ENCODE measurements at places on chromosomes 2 and 18.

DNA sequence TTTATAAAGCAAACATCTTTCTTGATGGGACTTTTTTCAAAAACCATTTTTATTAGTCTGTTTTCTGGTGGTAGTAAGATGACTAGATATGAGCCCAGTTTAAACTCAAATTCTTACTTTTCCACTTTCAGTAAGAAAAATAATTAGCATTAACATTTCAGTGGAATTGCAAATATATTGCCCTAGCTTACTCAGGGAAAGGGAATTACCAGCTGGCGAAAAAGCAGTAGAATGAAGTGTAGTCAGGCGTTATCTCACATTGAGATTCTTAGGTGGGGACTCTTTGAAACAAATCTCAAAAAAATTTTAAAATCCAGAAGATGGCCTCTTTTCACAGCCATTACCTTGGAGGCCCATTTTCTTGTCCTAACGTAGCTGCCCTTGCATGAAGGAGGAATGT, 65.8 kb downstream of the CRIM1 start:
- DNase-seq = no peak

DNA sequence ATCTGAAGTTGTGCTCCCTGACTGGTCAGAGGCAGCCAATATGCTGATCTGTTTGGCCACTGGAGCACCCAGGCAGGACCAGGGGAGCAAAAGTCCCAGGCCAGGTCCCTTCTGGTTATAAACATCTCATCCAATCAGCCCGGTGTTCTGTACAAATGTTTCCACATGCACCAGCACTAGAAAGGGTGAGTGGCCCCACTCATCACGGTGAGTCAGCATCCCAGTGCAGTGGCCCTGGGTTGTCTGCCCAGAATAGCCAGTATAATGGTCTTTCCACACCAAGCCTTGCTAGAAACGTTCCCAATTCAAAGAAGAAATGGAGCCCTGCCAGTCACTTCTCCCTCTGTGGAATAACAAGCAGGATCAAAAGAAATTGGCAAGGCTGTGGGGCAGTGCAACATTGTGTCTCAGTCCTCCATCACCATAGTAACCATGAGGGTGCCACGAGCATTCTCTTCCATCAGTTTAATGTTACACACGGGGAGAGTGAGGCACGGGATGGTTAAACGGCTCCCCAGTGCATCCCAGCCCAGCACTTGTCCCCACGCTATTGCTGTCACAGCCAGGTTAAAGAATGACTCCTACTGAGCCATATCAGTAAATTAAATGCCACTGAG, 174.9 kb downstream of the SEPTIN10 start:
- no peak for DNase-seq

DNA sequence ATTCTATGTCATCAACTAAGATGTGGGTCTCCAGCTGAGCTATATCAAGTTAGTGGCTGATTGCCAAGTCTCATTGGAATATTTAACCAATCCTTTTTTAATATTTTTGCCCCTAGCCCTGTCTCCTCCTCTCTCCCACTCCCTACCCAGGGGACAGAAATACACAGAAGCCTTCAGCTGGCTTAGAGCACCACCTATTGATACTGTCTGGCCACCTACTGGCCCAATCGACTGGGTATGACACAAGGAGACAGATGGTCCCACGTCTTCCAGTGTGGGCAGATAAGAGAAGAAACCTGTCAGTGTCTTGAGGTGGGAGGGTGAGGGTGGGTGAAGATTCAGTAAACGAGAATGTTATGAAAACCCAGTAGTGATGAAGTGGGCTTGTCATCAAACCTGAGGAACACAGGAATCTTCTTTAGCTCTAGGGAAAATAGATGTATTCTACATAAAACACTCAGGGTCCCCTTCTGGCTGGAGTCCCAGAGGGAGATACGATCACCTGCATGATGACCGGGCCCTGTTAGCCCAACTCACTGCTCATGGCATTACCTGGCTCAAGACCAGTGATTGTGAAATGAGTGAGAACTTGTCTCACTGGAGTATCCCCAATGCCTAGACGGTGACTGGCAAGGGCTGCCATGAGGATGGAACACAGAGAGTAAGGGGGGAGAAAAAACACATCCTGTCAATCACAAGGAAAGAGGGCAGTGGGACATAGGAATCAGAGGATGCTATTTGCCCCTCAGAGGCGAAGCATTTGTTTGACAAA, 26.7 kb downstream of the POLR1A start:
- DNase-seq = peak; percentile 7

GRCh38 chr2:74267068-74267467, 68.7 kb downstream of the MTHFD2 start:
- no peak for DNase-seq

DNA sequence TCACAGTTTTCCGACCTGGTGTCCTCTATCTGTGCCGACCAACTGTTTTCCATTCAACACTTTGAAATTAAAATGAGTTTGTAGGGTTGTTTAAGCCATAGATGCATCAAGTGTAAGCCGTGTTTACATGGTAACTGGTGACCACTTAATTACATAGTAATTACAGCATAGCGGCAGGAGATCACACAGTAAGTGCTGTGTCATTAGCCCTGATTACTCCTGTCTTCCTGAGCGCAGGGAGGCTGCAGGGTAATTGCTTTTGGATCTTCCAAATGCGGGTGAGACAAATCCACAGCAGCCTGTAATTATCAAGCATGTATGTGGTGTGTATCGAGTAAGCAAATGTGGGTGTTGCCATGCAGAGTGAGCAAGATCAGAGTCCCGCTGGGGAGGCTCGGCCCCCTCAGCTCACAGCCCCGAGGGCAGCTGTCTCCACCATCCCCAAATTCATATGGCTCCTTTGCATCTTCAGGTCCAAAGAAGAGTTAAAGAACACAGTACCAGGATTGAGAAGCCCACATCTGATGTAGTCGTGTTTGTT, 71.5 kb upstream of the HDAC4 start:
- no peak for DNase-seq

DNA sequence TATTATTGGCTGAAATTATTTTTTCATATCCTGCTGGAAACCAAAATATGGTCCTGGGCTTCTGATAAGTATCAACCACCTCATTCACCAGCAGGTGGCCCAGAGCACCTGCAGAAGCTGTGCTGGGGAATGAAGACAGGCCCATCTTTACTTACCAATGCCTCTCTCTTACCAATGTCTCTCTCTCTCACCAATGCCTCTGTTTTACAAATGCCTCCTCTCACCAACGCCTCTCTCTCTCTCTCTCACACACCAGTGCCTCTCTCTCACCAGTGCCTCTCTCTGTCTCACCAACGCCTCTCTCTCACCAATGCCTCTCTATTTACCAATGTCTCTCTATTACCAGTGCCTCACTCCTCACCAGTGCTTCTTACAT, 2.3 kb upstream of the MAL start:
- DNase-seq = peak; percentile 19

DNA sequence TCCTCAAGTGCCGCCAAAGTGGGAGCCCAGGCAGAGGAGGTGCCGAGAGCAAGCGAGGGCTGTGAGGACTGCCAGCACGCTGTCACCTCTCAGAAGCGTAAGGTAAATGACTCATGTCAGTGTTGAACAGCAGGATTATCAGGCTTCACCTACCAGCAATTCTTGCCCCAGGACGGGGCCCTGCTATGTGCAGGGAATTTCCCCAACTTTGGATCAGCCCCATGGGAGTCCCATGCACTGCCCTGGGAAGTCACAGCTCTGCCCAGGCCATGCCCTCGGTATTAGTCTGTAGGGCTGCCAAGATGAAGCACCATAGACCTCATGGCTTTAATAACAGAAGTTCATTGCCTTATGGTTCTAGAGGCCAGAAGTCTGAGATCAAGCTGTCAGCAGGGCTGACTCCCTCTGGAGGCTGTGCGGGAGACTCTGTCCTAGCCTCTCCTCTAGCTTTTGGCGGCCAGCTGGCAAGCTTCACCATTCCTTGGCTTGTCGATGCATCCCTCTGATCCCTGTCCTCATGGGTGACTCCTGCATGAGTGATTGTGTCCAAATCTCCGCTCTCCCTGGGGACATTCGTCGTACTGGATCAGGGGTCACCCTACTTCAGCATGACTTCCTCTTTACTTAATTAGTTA, 55.9 kb downstream of the TRPM8 start:
- no peak for DNase-seq

DNA sequence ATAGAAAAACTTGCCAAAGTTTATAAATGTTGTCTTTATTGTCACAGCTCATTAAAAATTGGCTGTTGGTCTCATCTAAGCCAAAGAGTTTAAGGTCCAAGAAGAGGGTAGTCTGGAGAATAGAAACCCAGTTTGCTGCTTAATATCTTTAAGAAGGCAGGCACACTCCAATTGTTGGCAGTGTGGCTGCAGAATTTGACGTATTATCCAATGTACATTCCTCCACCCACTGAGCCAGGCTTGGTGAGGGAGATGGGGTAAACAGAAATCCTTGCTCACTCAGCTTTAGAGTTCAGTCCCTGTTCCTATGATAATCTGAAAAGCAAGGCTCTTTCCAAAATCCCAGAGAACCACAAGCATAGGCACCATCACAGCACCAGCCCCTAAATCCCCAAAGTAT, 10.7 kb upstream of the ADD2 start:
- no peak for DNase-seq

- DNase-seq = no peak
Measured at GRCh38 chr2:1140389-1141003, 189.8 kb downstream of the SNTG2 start.

GRCh38 chr2:98886066-98886554, 49.9 kb downstream of the CRACDL start:
- DNase-seq = no peak

DNA sequence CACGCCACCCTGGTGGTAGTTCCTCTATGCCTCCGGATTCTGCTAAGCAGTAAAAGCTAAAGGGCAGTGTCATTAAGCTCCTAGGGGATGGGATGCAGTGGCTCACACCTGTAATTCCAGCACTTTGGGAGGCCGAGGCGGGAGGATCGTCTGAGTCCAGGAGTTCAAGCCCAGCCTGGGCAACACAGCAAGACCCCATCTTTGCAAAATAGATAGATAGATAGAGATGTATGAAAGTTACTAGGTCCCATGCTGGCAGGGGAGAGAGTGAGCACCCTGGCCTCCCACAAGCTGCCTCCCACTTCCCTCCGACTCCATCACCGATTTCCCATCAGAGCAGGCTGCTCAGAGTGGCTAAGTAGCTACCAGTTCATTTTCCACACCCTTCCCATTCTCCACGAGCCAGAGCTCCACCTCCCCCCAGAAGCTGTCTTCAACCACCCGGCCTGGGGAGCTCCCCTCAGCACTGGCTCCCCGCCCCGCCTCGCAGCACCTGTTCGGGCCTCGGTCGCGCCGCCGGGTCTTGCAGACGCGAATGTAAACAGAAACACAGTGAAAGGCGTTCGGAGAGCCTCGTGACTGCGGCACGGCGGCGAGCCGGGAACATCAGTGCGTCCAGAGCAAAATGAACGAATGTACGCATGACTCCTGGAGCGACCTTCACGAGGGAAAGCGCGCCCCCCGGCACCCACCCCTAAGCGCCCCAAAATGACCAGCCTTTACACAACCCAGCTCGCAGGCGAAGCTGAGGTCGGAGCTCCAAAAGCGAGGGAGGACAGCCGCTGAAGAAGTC, 598 bp upstream of the CEP68 start:
- peak; percentile 24 for DNase-seq

DNA sequence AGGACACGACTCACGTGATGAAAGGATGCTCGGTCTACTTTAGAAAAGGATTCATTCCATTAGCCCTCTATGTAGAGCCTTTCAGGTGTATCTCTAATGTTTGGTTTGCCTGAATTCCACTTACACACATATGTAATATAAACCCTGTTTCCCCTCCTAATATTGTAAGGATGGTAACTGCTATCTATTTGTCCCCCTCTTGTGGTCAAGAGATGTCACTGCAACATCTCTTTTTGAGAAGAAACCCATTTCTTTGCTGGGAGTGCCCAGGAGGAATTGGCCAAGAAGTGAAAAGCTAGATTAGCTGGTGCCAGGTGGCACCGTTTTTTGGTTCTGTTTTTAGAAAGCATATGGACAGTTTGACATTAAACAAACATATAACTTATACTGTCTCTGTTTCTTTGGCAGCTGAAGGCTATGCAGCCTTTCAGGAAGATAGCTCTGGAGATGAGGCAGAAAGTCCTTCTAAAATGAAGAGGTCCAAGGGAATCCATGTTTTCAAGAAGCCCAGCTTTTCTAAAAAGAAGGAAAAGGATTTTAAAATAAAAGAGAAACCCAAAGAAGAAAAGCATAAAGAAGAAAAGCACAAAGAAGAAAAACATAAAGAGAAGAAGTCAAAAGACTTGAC, 41.2 kb downstream of the RALBP1 start:
- no peak for DNase-seq

DNA sequence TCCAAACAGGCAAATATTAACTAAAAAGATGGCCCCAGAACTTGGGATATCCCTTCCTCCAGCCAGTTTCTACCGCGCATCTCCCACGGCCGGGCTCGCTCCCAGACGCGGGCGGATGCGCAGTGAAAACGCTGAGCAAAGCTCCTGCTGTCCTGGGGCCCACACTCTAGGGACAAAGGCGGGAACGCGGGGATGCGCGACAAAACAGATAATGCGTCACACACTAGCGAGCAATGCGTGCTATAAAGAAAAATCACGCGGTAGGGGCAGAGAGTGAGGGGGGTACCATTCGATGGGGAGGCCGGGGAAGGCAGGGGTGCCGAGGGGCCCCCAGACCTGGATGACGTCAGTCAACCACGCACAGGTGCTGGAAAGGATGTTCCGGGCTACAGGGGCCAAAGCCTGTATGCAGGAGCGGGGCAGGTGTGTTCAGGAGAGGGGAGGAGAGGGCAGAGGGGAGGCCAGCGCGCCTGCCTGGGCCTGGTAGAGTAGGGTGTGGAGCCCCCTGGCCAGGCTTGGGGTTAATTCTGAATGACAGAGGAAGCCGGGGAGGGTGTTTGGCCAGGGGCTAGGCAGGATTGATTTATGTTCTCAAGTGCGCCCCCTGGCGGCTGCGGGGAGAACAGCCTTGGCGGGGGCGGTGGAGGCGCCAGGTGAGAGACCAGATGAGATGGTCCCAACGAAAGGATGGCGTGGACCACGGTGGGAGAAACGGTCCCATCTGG, 14.9 kb upstream of the ITM2C start:
- DNase-seq = peak; percentile 29

DNA sequence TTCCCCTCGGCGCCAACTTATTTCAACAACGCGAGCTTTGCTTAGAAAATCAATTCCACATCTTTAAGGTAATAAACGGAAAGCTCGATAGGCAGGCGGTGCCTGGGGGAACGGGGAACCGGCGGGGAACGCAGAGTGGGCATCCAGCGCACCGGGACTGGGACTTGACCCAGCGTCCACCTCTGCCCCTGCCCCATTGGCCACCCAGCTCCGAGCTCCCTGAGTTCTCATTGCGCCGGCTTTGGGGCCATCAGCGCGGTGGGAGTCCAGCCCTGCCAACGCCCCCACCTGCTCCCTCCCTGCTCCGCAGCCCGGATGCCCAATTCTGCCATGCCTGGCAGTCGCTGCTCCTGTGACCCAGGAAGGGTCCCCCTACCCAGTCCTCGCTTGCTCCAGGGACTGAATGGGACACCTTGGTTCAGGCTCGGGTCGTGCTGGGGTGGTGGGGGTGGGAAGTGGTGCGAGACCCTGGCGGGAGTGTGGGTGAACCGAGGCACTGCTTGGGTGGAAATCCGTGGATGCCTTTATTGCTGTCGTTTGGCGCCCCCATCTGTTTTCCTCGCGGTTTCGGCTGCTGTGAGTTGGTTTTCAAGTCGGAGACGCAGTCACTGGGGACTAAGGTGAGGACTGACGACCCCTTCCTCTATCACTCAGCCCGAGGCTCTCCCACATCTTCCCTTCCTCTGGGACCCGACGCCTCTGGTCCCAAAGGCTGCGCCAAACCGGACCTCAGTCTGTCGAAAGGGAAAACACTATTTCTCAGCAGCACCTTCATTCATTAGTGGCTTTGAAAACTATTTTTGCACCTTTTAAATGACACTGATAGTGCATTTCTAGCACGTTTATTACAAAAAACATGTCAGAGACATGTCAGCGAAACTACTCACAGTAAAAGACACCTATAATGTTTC, 2.4 kb upstream of the EVX2 start:
- DNase-seq = no peak

- no peak for DNase-seq
Measured at GRCh38 chr2:62042944-62043343, 137.5 kb downstream of the COMMD1 start.

Measured in stimulated activated CD8-positive, alpha-beta memory T cell treated with anti-CD3 and anti-CD28 coated beads, Interleukin-4, amount 100 ng/mL, for 4 hours (primary cell).